ENCODE measurements at places on chromosomes 6 and 20.

- no peak for DNase-seq
These were observed 828 bp downstream of the TP53RK start for GRCh38 chr20:46688151-46689081.

DNA sequence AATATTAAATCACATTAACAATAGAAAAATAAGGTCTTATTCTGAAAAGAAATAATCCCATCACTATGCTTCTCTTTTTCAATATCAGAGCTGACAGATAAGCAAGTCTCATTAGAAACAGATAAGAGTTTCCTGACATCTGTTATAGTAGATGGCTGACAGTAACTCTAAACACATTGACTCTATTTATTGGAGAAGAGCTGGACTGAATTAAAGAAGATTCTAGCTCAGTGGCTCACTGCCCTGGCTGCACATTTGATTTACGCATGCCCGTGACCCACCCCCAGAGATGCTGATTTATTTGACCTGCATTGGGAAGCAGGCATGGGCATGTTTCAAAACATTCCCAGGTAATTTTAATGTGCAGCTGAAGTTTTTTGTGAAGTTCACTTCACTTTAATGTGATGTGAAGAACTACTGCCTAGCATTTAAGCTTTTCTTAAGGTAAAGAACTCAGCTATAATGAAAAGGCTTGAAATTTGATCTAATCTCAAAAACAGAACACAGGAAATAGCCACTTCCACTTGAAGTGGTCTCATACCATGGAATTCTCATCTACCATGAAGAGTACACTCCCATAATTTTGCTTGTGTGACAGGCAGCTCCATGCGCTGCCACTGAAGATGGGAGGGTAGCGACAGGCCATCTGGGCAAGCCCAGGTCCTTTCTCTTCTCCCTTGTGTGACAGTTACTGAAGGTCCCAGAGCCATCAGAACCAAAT is 162.3 kb downstream of the TPBG start:
- no peak for DNase-seq

- peak; percentile 68 for DNase-seq
These were observed 70.0 kb downstream of the PTPN1 start for GRCh38 chr20:50580016-50580747.

DNA sequence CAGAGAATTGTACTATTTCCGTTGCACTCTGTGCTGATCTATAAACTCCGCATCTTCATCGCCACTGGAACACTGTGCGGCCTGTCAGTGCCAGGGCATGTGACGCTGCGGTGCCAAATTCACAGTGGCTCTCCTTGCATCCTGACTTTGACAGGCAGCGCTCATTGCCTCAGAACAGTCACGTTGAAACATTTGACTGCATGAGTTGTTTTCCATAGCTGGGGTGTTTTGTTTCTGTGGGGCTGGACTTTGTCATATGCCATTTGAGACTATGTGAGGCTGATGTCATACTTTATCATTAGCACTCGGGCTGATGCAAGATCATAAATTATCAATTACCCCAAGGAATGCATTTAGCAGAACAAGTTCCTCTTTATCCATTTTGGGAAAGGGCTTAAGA is 32.7 kb downstream of the CFAP61 start:
- DNase-seq = no peak

All from dermis microvascular lymphatic vessel endothelial cell (primary cell).